Calu3 (cell line): ENCODE measurements at places on chromosomes 1 and 21. TPM values are rescaled to one million over a fixed set of nuclear protein-coding genes. Genes with fewer than 3 reads are reported as not detected.

Gene THBS3
- 36.8 and 41.9 TPM in 2 replicates for total RNA-seq

- no peak for DNase-seq
Measured at GRCh38 chr1:58401991-58402390, 144.5 kb downstream of the OMA1 start.

Gene OR2G6
- not detected in 2 replicates for total RNA-seq

Gene CLDN8
- 0.24 and 0.45 TPM in 2 replicates for total RNA-seq

- no peak for DNase-seq
Measured at GRCh38 chr1:32082022-32082421, 9.3 kb downstream of the TMEM39B start.

DNA sequence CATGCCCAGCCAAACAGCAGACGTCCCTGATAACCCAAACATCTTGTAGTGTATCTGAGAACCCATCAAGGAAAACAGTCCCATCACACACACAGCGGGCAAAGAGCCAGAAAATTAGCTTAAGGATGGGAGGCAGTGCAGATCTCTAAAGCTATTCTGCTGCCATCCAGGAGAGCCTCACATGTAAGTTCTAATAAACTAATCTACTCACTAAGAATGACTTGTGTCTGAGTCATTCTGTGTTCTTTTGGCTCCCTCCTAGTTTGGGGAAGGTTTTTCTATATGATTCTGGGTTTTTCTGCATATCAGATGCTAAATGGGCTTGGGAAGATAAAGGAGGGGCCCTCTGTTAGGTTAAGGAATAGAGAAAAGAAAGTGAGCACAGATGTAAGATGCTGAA lies 162.8 kb downstream of the HUNK start:
- DNase-seq, result no peak

DNA sequence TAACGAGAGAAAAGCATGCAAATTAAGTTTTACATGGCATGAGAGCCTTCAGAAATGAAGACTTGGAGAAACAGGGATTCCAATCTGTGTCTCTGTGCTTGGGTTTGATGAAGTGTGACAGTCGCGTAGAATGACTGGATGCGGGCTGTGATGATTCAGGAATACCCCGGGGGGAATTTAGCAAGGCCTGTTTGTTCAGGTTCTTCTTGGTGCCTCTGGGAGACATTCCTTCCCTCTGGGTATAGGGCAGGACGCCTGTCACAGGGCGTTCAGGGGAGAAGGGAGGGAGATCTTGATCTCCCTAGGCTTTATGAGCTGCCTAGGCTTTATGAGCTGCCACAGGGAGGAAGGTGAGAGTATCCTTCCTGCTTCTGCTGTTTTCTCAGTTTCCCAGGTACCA lies 36.6 kb downstream of the DOP1B start:
- no peak for DNase-seq

DNA sequence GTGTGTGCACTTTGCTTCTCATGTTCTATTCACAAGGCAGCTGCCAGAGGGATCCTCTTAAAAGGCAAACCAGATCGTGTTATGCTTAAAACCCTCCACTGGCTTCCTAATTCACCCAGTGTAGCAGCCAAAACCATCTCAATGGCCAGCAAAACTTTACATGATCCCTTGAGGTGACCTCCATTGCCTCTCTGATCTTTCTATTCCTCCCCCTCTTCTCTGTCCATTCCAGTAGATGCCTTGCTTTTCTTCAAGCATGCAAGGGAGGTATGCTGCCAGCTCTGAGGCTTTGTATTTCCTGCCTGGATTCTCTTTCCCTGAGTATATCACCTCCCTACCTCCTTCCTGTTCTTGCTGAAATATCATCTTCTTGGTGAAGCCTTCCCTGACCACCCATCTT lies 93.2 kb upstream of the KCNK2 start:
- DNase-seq, result no peak

GRCh38 chr1:151728151-151729054 lies 7.1 kb downstream of the RIIAD1 start:
- no peak for DNase-seq

GRCh38 chr1:8217011-8217711 lies 100.8 kb upstream of the SLC45A1 start:
- DNase-seq, result no peak

- no peak for DNase-seq
Measured at GRCh38 chr1:165467706-165468105, 22.8 kb upstream of the RXRG start.

Gene TSTD1
- 67.6 and 74.1 TPM in 2 replicates for total RNA-seq

GRCh38 chr1:143691400-143691891 lies 280.3 kb downstream of the FAM72C start:
- no peak for DNase-seq

- DNase-seq, result no peak
Measured at GRCh38 chr1:98482611-98483010, 178.9 kb upstream of the SNX7 start.

DNA sequence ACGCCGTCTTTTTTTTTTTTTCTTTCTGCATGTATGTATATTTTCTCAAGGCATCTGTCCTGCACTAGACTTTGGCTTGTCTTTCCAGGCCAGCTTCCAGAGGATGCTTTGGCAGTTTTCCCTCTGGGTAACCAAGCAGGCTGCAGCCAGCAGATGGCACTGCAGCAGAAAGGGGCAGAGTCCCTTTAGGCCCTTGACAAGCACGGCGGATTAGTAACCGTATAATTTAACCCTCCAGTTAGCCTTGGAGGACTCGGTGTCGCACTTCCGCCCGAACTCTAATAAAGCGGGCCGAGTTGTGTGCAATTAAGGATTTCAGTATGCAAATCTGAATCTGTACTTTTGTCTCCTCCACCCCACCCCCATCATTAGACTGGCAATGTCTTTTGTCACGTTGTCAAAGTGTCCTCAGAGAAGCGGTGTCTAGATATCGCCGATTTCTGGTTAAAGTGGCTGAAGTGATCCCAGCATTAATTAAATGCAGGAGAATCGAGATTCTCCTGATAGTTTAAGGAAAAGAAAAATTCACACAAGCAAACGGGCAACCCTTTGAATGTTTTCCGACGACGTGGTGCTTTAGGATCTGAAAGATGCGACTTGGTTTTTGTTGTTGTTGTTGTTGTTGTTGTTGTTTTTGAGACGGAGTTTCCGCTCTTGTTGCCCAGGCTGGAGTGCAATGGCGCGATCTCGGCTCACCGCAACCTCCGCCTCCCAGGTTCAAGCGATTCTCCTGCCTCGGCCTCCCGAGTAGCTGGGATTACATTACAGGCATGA lies 1.1 kb upstream of the TMEM167B start:
- peak; percentile 51 for DNase-seq

- peak; percentile 61 for DNase-seq
Measured at GRCh38 chr1:74689621-74690363, 16.2 kb upstream of the ERICH3 start.

- no peak for DNase-seq
Measured at GRCh38 chr1:87914396-87914795, 585.7 kb downstream of the LMO4 start.
